Smooth muscle cell of the pulmonary artery (primary cell): ENCODE measurements at places on chromosomes 1 and 21. TPM values are rescaled to one million over a fixed set of nuclear protein-coding genes. Genes with fewer than 3 reads are reported as not detected.

ZZZ3 gene
- total RNA-seq, result 75.0 and 79.1 TPM in 2 replicates

TTC34 gene
- total RNA-seq, result 0.20 and 0.33 TPM in 2 replicates

AKNAD1 gene
- 0.33 TPM in 1 of 2 replicates, not detected in the other for total RNA-seq

GNPAT gene
- 44.2 and 53.9 TPM in 2 replicates for total RNA-seq

HJV gene
- total RNA-seq, result not detected in 2 replicates

DCDC2B gene
- total RNA-seq, result not detected in 2 replicates

COL16A1 gene
- total RNA-seq, result 90.8 and 97.8 TPM in 2 replicates

KPRP gene
- not detected in 2 replicates for total RNA-seq

MTARC2 gene
- total RNA-seq, result 5.3 and 10.5 TPM in 2 replicates

GNG4 gene
- total RNA-seq, result under 0.01 TPM in 1 of 2 replicates, not detected in the other

ETNK2 gene
- total RNA-seq, result 0.78 and 1.5 TPM in 2 replicates

ATP6V1G3 gene
- total RNA-seq, result not detected in 2 replicates

LAPTM5 gene
- total RNA-seq, result 0.26 TPM in 1 of 2 replicates, not detected in the other

LRRC3 gene
- 0.26 and 0.65 TPM in 2 replicates for total RNA-seq

SYNJ1 gene
- total RNA-seq, result 10.1 and 13.2 TPM in 2 replicates

GPR61 gene
- total RNA-seq, result 0.13 TPM in 1 of 2 replicates, not detected in the other

HPDL gene
- 0.33 and 0.86 TPM in 2 replicates for total RNA-seq

TTLL7 gene
- 19.1 and 26.0 TPM in 2 replicates for total RNA-seq

KCNJ9 gene
- under 0.01 TPM in 1 of 2 replicates, not detected in the other for total RNA-seq

BGLAP gene
- 0.26 and 0.50 TPM in 2 replicates for total RNA-seq

TEX38 gene
- total RNA-seq, result not detected in 2 replicates

ZBTB8B gene
- 0.07 TPM in 2 replicates for total RNA-seq

NBPF20 gene
- total RNA-seq, result 4.8 and 10.0 TPM in 2 replicates

SPRR2F gene
- total RNA-seq, result not detected in 2 replicates

KDM5B gene
- total RNA-seq, result 99.0 and 121 TPM in 2 replicates

RYR2 gene
- under 0.01 TPM in 1 of 2 replicates, not detected in the other for total RNA-seq

MATN1 gene
- total RNA-seq, result 0.20 TPM in 1 of 2 replicates, not detected in the other

C8B gene
- not detected in 2 replicates for total RNA-seq

AKR7A3 gene
- 0.33 and 0.59 TPM in 2 replicates for total RNA-seq

KCNE1 gene
- 0.36 and 0.46 TPM in 2 replicates for total RNA-seq

VAMP4 gene
- 6.6 and 10.0 TPM in 2 replicates for total RNA-seq

EPHA8 gene
- not detected in 2 replicates for total RNA-seq

PEX11B gene
- 23.4 and 24.8 TPM in 2 replicates for total RNA-seq

ICOSLG gene
- 0.17 and 1.5 TPM in 2 replicates for total RNA-seq

ERO1B gene
- 2.8 and 4.2 TPM in 2 replicates for total RNA-seq

ZNF362 gene
- 8.2 and 8.5 TPM in 2 replicates for total RNA-seq

EDN2 gene
- total RNA-seq, result not detected in 2 replicates

RIMKLA gene
- total RNA-seq, result under 0.01 and 0.20 TPM in 2 replicates

TCP10L gene
- 0.26 and 0.65 TPM in 2 replicates for total RNA-seq

FMO5 gene
- 0.43 and 1.4 TPM in 2 replicates for total RNA-seq

NKAIN1 gene
- total RNA-seq, result 0.26 and 0.40 TPM in 2 replicates

RGSL1 gene
- not detected in 2 replicates for total RNA-seq

RNU11 gene
- not detected in 2 replicates for total RNA-seq

FAM151A gene
- not detected in 2 replicates for total RNA-seq

EBNA1BP2 gene
- total RNA-seq, result 51.7 and 63.8 TPM in 2 replicates
